EL (cell line): ENCODE measurements at places on chromosomes 13 and 19.

DNA sequence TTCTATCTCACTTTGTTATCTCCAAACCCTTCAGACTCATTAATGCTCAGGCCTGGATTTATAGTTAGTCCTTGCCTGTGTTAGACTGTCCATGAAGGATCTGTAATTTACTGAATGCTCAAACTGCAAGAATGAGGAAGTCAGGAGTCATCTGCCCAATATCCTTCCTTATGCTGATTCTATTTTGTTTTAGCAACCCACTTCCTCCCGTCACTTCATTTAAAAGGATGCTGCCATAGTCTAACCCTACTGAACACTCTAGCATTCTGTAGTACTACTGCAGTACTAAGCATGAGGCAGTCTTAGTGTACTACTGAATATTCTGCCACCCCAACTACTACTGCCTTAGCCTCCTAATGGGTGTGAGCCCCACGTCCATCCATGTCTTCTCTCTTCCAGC lies 1.5 kb downstream of the FCAR start:
- DNase-seq: no peak

DNA sequence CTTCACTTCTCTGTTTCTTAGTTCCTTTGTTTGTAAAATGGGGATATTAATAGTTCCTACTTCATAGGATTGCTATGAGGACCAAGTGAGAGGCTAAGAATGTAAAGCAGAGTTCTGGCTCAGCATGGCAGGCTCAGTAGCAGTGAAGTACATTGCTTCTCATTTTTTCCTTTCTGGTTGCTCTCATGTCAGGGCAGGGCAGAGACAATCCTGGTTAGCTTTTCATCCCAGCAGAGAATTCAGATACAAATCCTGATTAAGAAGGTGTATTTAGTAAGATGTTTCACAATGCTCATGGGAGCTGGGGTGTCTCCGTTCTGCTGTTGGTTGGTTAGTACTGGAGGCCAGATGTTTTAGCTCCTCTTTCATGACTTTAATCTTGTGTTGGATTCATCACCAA lies 42.9 kb downstream of the WASF3 start:
- DNase-seq: no peak

GRCh38 chr13:21320642-21321034 lies 138.5 kb downstream of the ZDHHC20 start:
- no peak for DNase-seq

DNA sequence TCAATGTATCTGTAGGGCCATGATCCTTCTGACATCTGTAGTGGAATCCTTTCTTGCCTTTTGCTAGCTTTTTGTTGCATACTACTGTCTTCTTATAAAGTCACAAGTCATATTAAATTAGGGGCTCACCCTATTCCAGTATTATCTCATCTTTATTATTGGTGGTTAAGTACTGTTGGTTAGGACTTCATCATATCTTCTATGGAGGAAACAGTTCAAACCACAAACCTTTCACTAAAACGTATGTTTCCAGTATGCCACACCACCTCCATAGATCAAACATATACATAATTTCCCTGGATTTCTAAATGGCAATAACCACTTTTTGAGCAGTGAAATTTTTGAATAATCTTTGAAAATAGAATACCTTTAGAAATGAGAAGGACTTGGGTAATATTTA lies 62.8 kb upstream of the PCDH9 start:
- DNase-seq: no peak

DNA sequence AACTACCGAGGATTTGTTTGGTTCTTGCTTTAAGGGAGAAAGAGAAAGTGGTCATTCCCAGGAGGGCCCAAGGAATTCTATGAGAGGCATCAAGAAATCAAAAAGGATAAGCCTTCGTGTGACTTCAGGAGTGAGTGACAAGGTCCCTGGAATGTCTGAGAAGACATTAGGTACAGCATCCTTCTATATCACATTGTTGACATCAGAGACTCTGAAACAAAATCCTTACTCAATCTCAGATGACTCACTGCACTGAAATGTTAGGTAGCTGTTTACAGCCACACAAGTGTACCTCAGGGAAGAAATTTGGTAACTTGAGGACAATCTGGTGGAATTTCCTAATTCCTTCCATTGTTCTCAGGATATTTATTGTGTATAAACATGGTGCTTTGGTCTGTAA lies 7.9 kb upstream of the LGALS14 start:
- DNase-seq: no peak

- DNase-seq: no peak
Observed at GRCh38 chr19:32232449-32232848, 113.0 kb upstream of the ZNF507 start.

- DNase-seq: peak; percentile 81
Observed at GRCh38 chr19:11378319-11379189, 4.1 kb downstream of the SWSAP1 start.

DNA sequence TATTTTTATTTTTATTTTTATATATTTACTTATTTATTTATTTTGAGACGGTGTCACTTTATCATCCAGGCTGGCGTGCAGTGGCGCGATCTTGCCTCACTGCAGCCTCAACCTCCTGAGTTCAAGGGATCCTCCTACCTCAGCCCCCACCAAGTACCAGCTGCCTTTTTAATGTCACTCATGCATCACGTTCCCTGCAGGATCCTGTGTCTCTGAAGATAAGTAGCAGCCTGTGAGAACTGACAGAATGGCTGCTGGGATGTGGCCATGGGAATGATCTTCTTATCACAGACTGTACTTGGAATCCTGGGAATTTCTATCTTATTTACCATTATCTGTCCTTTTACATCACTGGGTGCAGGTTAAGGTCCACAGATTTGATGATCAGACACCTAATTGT lies 9.2 kb upstream of the ZNF761 start:
- no peak for DNase-seq

- no peak for DNase-seq
Observed at GRCh38 chr13:104980586-104980985, 1554.9 kb downstream of the EFNB2 start.

DNA sequence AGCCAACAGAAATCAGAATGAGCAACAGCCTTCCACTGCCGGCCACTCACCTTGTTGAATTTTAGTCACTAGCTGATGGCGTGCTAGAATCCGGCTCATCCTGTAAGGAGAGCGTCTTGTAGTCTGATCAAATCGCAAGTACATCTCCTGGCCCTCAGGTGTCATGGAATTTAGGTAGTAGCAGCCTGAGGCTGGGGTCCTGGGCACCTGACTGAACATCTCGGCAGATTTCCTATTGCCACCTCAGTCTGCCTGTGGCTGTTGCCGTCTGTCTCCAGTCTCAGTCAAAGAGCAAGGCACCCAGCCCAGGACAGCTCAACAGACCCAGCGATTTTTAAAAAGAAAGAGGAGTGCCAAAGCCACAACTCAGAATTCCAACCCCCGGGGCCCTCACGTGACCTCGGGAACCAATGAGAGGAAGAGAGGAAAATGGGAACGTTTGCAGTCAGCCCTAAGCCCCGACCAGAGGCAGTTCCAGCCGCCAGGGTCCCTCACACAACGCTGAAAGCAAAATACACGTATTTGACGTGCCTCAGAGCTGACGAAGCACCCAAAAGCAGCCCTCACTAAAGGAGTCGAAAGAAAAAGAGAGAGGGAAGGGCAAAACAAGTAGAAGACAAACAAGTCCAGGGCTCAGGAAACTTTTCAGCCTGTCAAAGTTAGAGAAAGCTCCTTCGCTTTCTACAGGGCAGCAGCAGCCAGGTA lies at the start of gene STARD13:
TSS of gene STARD13 (minus strand) at position 336 of the 705 bp plus-strand sequence. CDS start at position 219, 117 bp downstream.
- peak; percentile 99 for DNase-seq

GRCh38 chr19:10142701-10143375 lies 23.1 kb upstream of the EIF3G start:
- no peak for DNase-seq

DNA sequence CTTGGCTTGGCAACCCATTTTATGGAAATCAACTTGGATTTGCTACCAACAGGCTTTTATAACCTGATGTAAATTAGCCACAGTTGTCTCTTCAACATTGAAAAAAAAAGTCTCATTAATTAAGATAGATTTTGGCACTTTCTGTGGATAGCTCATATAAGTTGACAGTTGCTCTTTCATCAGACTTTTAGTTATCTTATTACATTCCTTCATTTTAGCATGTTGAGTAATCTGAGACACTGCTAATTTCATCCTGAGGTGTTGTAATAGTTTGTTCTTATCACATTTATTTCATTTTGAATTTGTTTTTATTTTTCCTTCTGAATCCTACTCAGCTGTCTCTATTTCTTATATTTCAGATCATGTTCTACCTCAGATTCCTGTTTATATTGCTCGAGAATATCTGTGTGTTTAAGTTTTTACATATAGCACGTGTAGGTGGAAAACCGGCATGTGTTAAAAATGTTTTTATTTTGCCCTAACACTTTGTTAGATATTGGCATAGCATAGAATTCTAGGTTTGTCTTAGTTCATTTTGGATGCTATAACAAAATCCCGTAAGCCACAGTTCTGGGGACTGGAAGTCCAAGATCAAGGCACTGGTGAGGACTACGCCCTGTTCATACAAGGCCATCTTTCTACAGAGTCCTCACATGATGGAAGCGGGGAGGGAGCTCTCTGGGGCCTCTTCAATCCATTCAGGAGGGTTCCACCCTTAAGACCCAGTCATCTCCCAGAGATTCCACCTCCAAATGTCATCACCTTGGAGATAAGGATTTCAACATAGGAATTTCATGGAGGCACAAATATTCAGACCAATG lies 239.4 kb downstream of the COL4A1 start:
- DNase-seq: no peak

- peak; percentile 57 for DNase-seq
Observed at GRCh38 chr13:52159159-52159982, at the start of gene NEK3. Gene NEK3 (minus strand): TSS chr13:52159597. CDS start chr13:52156191, 3,406 bp downstream.

DNA sequence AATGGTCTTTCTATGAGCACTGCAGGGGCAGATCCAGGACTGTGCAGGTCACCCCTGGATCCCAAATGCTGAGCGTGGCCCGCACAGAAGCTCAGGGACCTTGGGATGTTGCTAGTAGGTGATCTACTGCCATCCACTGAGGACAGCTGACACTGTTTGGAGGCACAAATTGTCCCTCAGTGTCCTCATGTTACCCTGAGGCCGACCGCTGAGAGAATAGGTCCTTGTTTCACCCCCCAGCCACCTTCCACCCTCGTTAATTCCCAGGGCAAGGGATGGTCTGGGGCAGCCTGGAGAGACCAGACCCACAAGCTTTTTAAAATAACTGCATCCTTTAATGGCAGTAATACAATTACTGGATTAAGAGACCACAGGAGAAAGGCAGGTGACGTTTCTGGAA lies 15.4 kb upstream of the TMEM160 start:
- no peak for DNase-seq

DNA sequence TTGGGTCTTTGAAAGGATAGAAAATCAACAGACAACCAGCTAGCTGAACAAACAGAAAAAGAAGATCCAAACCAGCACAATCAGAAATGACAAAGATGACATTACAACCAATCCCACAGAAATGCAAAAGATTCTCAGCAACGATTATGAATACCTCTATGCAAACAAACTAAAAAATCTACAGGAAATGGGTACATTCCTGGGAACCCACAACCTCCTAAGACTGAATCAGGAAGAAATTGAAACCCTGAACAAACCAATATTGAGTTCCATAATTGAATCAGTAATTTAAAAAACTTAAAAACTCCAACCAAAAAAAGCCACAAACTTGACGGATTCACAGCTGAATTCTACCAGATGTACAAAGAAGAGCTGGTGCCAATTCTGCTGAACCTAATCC lies 20.9 kb upstream of the C1QTNF9B start:
- DNase-seq: peak; percentile 54

GRCh38 chr13:22086597-22087330 lies 415.9 kb downstream of the FGF9 start:
- no peak for DNase-seq

DNA sequence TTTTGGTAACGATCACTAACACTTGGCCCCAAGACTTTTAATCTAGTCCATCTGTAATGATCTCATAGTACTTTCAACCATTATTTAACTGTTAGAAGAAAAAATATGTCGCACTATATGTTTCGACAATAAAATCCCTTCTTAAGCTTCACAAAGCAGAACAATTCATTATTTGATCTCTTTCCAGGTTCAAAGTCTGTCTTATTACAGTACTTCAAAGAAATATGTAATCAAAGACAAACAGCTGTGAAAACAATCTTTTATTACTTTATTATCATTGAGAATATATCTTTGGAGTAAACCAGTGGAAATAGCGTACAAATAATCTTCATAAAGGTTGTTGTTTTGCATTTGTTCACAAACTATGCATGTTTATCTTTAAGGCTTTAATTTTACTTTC lies 93.5 kb downstream of the DACH1 start:
- no peak for DNase-seq

GRCh38 chr13:50125304-50125553 lies 110.0 kb downstream of the KCNRG start:
- no peak for DNase-seq

- no peak for DNase-seq
Observed at GRCh38 chr13:27666951-27667350, 45.3 kb downstream of the POLR1D start.

DNA sequence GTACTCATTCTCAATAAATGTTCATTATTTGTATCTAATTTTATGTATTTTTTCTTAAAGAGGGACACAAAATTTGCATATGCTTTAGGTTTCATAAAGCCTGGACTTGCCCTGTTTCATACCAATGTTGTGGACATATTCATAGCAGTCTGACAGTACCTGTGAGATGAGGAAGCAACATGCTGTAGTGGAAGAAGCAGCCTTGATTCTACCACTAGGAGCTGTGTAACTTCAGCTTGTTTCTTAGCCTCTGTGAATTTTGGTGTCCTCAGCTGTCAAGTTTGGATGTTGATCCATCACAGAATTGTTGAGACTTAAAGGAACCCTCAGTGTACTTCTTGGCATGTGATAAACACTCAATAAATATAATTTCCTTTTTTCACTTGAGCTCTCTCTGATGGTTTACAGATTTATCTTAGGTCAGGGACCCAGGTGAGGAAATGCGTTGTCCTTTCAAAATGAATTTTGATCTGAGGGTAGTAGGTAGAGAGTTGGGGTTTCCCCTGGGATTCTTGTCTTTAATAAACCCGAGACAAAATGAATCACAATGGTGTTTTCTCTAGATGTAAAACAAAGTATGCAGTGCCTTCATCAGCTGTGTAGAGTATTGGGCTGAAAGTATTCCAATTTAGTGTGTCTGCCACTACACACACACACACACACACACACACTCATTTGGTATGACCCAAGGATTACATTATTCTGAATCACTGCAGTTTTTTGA lies 152.1 kb downstream of the KCNRG start:
- no peak for DNase-seq

DNA sequence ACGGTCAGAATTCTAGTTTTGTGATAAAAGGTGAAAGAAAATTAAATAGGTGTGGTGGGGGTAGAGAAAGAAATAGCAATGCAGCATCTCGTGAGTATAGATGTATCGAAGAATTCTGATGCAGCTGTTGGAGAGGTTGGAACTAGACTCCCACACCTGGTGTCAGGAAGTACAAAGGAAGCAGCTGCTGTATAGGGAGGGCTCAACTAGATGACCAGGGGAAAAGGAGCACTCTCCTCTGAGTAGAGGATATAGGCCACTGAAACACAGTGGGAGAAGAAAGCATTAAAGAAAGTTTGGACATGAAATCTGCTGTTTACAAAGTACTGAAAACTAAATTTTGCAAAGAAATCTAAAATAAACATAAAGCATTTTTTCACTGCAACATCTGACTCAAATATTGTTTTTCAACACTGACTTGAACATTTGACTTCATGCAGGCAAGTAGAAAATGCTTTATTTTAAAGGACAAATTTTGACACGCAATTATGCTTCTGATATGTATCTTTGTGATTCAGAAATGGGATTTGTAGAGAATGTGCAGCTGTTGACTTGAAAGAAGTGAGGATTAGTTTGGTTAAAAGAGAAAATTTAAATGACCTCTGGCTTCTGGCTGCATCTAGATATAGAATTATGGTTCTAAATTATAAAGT lies 82.2 kb downstream of the MIPEP start:
- no peak for DNase-seq
